ENCODE measurements at places on chromosomes 11 and 22. TPM values are rescaled to one million over a fixed set of nuclear protein-coding genes. Genes with fewer than 3 reads are reported as not detected.
A peak's percentile ranks its signal among the peaks of the same experiment; 100 is the strongest.

GRCh38 chr11:86571273-86571948 is 101.0 kb downstream of the ME3 start:
- no peak overlapping the region for H3K27ac ChIP-seq
- H3K36me3 ChIP-seq, result no peaks in the 10 kb centered on the region
- DNase-seq, result no peak
- no peaks in the 10 kb centered on the region for H3K27me3 ChIP-seq
- H3K4me3 ChIP-seq, result no peak overlapping the region

GRCh38 chr11:131038597-131038996 is 122.3 kb upstream of the SNX19 start:
- H3K36me3 ChIP-seq, result no peaks in the 10 kb centered on the region
- no peak overlapping the region for H3K27ac ChIP-seq
- no peak overlapping the region for H3K4me3 ChIP-seq

GRCh38 chr11:126477535-126478305 is 122.2 kb downstream of the ST3GAL4 start:
- H3K27ac ChIP-seq, result no peak overlapping the region
- no peak for DNase-seq
- peaks cover 11% of the 10 kb centered on the region for H3K4me1 ChIP-seq
- H3K36me3 ChIP-seq, result no peaks in the 10 kb centered on the region

DNA sequence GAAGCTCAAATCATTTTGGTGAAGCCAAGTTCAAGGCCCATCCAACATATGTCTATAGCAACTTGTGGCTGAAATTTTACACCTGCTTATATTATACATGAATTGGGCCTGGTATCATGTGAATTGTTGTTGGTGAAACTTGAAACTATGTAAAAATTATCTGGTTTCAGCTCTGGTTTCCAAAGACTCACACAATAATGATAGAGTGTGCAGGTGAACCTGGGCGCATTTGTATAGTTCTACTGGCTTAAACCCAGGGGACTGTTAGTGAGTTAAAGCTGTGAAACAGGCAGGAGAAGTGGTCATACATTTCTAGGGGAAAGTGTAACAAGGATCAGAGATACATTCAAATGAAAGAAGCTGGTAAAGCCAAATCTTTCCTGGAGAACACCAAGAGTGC is 627.3 kb downstream of the METTL15 start:
- no peak overlapping the region for H3K27ac ChIP-seq
- DNase-seq, result no peak
- H3K4me3 ChIP-seq, result no peak overlapping the region
- no peaks in the 10 kb centered on the region for H3K36me3 ChIP-seq

GRCh38 chr22:24408630-24409029 is 18.8 kb upstream of the ADORA2A start:
- H3K4me1 ChIP-seq, result peaks cover 8% of the 10 kb centered on the region
- no peak for DNase-seq
- H3K36me3 ChIP-seq, result no peaks in the 10 kb centered on the region
- no peak overlapping the region for H3K4me3 ChIP-seq

DNA sequence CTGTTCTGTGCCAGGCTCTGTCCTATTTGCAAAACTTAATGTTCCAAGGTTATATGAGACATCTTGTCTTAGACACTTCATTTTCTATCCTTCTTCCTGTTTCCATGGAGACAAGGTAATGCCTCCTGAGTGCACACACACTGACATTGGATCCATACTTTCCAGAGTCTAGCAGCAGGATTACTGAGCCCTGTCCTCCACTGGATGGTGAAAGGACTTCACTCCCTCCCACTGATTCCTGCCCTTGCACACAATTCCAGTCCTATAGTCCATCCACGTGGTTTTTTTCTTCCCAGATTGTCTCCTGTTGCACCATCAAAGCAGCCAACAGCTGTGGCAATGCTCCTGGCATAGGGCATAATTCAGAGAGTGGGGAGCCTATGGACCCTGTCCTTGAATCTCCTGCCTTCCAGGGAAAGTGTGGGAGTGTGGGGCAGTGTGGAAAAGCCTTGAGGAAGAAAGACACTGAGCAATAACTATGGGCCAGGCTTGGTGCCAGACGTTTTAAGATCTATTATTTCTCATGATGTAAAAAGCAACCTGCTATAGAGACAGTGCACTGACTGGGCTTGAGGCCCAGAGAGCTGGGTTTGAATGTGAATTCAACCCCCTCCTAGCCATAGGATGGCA is 31.3 kb downstream of the SERPINH1 start:
- no peaks in the 10 kb centered on the region for H3K36me3 ChIP-seq
- H3K27me3 ChIP-seq, result no peaks in the 10 kb centered on the region
- no peak overlapping the region for H3K4me3 ChIP-seq
- no peak overlapping the region for H3K27ac ChIP-seq

- no peak overlapping the region for H3K4me3 ChIP-seq
- DNase-seq, result no peak
- H3K27ac ChIP-seq, result no peak overlapping the region
- no peaks in the 10 kb centered on the region for H3K4me1 ChIP-seq
- H3K36me3 ChIP-seq, result no peaks in the 10 kb centered on the region
Observed at GRCh38 chr11:30333405-30333804, 10.5 kb downstream of the ARL14EP start.

DNA sequence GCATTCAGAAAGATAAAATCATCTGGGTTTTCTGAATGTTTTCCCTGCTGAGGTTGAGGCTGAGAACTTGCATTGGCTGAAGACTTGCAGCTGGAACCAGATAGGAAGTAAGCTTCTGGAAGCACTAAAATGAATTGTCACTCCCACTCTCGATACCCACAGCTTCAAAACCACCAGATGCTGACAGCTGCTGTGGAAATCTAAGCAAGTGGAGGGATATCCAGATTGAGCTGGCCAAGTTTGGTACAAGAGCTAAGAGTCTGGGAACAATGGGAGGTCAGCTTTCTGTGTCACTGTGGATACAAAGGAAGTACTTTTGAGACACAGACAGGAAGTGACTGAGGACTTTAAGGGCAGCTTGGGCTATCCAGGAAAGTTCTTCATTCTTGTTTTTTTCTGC is 51.3 kb upstream of the CD44 start:
- H3K27me3 ChIP-seq, result no peaks in the 10 kb centered on the region
- no peaks in the 10 kb centered on the region for H3K36me3 ChIP-seq
- H3K27ac ChIP-seq, result no peak overlapping the region
- no peak for DNase-seq

- H3K4me1 ChIP-seq, result peaks cover 7% of the 10 kb centered on the region
- H3K27ac ChIP-seq, result peak overlapping the region; percentile 8
- H3K4me3 ChIP-seq, result no peak overlapping the region
- no peaks in the 10 kb centered on the region for H3K27me3 ChIP-seq
- H3K36me3 ChIP-seq, result no peaks in the 10 kb centered on the region
Observed at GRCh38 chr11:16946477-16947282, 67.5 kb downstream of the PLEKHA7 start.

GRCh38 chr11:17328871-17329494 is 22.6 kb upstream of the NCR3LG1 start:
- H3K4me1 ChIP-seq, result no peaks in the 10 kb centered on the region
- DNase-seq, result no peak
- no peak overlapping the region for H3K27ac ChIP-seq
- no peaks in the 10 kb centered on the region for H3K27me3 ChIP-seq
- H3K4me3 ChIP-seq, result no peak overlapping the region

GRCh38 chr22:24184057-24184798 is 2.9 kb downstream of the SUSD2 start:
- H3K4me1 ChIP-seq, result no peaks in the 10 kb centered on the region
- no peak for DNase-seq

GRCh38 chr11:69007975-69008381 is 5.1 kb downstream of the MRGPRF start:
- peaks cover 33% of the 10 kb centered on the region for H3K4me1 ChIP-seq
- H3K27ac ChIP-seq, result peak overlapping the region; percentile 95
- no peak for DNase-seq
- no peaks in the 10 kb centered on the region for H3K36me3 ChIP-seq
- H3K27me3 ChIP-seq, result no peaks in the 10 kb centered on the region

DNA sequence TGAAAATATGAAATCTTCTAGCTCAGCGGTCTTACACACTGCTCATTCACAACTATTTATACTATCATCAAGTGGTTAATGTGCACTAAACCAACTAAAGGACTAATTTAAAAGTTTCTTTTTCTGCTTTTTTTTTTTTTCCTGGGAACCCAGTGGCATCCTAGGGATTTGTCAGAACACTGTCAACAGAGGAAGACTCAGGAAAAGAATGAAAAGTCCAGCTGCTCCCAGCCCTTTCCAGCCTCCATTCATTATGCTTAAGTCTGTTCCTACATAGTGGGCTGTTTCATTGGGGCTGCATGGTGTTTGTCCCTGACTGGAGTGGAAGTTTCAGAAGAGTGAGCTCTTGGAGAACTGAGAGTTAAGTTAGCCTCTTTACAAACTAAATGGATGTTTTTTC is 391.1 kb downstream of the AASDHPPT start:
- H3K4me1 ChIP-seq, result no peaks in the 10 kb centered on the region
- H3K27me3 ChIP-seq, result no peaks in the 10 kb centered on the region
- DNase-seq, result no peak
- H3K4me3 ChIP-seq, result no peak overlapping the region

DNA sequence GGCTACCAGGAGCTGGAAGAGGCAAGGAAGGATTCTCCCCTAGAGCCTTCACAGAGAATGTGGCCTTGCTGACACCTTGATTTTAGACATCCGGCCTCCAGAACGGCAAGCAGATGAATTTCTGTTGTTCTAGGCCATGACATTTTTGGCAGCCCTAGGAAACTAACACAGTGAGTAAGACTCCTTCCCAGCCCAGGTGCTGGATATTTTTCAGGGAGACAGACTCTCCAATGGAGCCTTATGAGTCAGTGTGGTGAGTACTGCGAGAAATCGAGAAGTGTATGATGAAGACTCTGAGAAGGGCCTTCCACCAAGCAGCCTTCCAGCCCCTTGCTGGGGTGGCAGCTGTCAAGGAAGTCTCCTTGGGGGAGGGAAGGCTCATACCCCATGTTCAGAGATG is 114.4 kb downstream of the OSBP2 start:
- no peaks in the 10 kb centered on the region for H3K27me3 ChIP-seq
- no peaks in the 10 kb centered on the region for H3K36me3 ChIP-seq
- no peak overlapping the region for H3K4me3 ChIP-seq

- no peaks in the 10 kb centered on the region for H3K27me3 ChIP-seq
- no peak overlapping the region for H3K4me3 ChIP-seq
- no peaks in the 10 kb centered on the region for H3K36me3 ChIP-seq
- no peaks in the 10 kb centered on the region for H3K4me1 ChIP-seq
Observed at GRCh38 chr22:17880020-17880419, 105.8 kb upstream of the BID start.

GRCh38 chr11:96854425-96854824 is 464.6 kb downstream of the JRKL start:
- no peak overlapping the region for H3K4me3 ChIP-seq
- no peaks in the 10 kb centered on the region for H3K36me3 ChIP-seq
- no peak overlapping the region for H3K27ac ChIP-seq
- no peaks in the 10 kb centered on the region for H3K4me1 ChIP-seq

DNA sequence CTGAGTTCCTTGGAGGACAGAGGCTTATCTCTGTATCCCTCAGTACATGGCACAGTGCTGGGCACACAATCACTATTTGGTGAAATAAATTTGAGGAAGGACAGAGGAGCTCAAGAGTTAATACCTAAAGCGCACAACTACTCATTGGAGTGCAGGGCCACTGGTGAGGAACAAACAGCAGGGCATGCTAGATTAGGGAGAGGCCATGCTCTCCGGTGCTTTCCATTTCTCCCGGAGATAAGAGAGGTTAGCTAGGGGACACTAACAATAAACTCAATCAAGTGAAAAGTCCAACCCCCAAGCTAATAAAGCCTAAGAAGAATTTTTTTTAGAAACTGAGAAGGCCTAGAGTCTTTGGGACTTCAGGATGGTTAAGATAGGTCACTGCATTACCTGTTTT is 29.1 kb downstream of the NFRKB start:
- no peaks in the 10 kb centered on the region for H3K27me3 ChIP-seq
- no peak overlapping the region for H3K27ac ChIP-seq
- DNase-seq, result no peak
- H3K36me3 ChIP-seq, result no peaks in the 10 kb centered on the region
- H3K4me3 ChIP-seq, result no peak overlapping the region

DNA sequence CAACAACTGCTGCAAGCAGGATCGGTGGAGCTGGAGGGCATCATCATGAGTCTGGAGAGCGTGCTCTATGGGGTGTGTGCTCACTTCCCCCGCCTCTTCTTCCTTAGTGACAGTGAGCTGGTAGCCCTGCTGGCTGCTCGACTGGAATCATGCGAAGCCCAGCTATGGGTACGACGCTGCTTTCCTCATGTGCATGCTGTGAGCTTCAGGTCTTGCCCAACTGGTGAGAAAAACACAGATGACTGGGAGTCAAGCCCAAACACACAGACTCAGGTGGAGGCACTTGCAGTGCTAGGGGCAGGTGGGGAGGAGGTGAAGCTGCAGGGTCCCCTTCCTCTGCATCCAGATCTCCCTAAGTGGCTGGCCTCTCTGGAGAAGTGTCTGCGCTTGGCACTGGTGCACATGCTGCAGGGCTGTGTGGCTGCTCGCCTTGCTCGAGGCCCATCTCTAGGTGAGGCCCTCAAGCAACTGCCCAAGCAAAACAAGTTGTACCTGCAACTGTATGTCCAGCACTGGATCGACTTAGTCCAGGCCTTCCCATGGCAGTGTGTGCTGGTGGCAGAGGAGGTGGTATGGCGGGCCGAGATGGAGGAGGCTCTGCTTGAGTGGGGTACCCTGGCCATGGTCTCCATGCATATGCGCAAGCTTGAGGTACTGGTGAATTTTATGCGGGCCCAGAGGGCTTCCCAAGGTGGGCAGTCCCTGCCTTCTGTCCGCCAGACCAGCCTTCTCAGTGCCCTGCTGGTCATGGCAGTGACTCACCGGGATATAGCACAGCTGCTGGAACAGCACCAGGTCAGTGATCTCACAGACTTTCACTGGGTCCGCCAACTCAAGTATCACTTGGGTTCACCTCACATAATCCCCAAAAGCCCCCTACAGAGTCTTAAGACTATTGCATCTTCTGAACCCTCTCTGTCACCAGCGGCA is 48.1 kb downstream of the DNHD1 start:
- no peaks in the 10 kb centered on the region for H3K27me3 ChIP-seq
- no peaks in the 10 kb centered on the region for H3K36me3 ChIP-seq
- H3K4me1 ChIP-seq, result no peaks in the 10 kb centered on the region
- DNase-seq, result no peak

DNA sequence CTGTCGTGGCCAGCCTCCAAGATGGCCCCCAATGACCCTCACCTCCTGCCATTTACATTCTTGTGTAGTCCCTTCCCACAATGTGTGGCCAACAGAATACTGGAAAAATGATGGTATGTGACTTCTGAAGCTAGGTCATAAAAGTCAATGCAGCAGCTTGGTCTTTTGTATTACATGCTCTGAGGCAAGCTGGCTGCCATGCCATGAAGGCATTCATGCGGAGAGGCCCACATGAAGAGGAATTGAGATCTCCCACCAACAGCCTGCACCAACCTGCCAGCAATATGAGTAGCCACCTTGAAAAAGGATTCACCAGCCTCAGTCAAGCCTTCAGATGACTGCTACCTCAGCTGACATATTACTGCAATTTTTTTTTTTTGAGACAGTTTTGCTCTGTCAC is 4.6 kb downstream of the MRTFA start:
- H3K36me3 ChIP-seq, result no peaks in the 10 kb centered on the region
- H3K27me3 ChIP-seq, result no peaks in the 10 kb centered on the region
- DNase-seq, result no peak
- peaks cover 7% of the 10 kb centered on the region for H3K4me1 ChIP-seq
- no peak overlapping the region for H3K4me3 ChIP-seq
- H3K27ac ChIP-seq, result no peak overlapping the region

GRCh38 chr11:119741369-119742262 is 12.6 kb upstream of the NECTIN1 start:
- no peak for DNase-seq
- H3K4me1 ChIP-seq, result peaks cover 4% of the 10 kb centered on the region
- H3K27me3 ChIP-seq, result peaks cover 18% of the 10 kb centered on the region
- no peaks in the 10 kb centered on the region for H3K36me3 ChIP-seq
- peak overlapping the region; percentile 63 for H3K27ac ChIP-seq

CHST1 gene
- 3.6 TPM for total RNA-seq

MRPL49 gene
- total RNA-seq, result 55.9 TPM
